Nucleus accumbens (tissue), 56 donors: ENCODE measurements at places on chromosomes 16 and 17.

GRCh38 chr16:21986692-21987246 lies 14.1 kb downstream of the PDZD9 start:
- no peak for DNase-seq

DNA sequence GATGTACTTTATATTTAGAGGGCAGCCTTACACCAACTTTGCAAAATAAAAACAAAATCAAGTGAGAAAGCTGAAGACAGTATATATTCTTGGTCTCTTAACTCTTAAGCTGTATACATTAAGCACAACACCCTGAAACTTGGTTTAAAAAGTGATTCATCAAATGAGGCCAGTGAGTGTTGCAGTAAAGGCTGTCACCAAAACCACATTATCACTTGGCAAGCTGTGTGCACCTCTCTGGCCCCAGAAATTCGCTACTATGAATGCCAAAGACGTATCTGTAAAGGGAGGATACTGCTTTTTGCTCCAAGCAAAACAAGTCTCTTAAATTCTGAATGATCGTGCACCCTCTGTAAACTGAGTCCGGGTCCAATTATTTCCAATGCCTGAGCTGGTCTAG lies 163.9 kb downstream of the ZFHX3 start:
- no peak for DNase-seq

- DNase-seq, result no peak
Measured at GRCh38 chr17:81052199-81052997, 17.4 kb downstream of the BAIAP2 start.

DNA sequence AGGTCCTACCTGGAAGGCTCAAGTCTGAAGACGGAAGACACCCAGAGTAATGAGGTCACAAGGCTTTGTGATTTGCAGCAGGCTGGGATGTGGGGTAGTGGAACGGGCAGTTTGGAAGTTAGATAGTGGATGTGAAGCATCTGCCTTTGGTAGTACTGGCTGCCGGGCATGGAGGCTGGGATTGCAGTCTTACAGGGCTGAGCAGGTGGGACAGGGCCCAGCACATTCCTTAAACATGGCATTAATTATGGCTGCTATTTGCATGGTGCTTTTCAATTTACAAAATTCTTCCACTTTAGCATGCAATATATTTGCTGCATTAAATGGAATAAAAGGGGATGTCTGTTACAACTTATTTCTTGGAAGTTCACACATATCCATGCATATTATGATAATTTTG lies 161.2 kb downstream of the UTP18 start:
- no peak for DNase-seq

DNA sequence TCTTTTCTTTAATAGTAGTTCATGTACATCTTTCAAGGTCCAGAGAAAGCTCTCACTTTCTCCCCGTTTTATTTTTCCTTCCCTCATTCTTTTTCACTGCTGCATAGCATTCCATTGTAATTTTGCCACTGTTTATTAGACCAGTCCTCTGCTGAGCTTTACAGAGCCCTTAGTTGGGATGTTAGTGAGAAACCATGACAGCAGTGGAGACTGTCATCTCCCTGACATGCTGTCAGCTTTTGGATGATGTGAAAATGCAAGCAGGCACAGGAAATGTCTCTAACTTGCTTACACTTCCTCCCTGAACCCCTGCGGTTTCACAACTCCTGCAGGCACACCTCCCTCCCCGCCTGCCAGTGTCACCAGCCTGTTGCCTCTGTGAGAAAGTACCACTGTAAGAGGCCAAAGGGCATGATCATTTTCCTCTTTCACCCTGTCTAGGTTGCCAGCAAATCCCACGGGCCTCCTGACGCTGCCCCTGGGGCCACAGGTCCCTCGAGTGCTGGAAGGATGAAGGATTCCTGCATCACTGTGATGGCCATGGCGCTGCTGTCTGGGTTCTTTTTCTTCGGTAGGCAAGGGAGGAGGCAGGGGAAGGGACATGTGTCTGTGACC lies at the start of gene ITGAL:
Gene ITGAL, plus strand, starts transcription at position 415 of the 615 bp plus-strand sequence. Its CDS starts 96 bp downstream, at position 511.
- no peak for DNase-seq

GRCh38 chr16:1913327-1914083 lies 4.7 kb downstream of the HS3ST6 start:
- DNase-seq, result no peak

GRCh38 chr16:2237493-2238149 lies 1.4 kb downstream of the DNASE1L2 start:
- DNase-seq, result no peak
